ENCODE measurements at places on chromosomes 5 and 9.

- no peak for DNase-seq
These were observed 4.3 kb upstream of the PITX1 start for GRCh38 chr5:135038205-135038812.

DNA sequence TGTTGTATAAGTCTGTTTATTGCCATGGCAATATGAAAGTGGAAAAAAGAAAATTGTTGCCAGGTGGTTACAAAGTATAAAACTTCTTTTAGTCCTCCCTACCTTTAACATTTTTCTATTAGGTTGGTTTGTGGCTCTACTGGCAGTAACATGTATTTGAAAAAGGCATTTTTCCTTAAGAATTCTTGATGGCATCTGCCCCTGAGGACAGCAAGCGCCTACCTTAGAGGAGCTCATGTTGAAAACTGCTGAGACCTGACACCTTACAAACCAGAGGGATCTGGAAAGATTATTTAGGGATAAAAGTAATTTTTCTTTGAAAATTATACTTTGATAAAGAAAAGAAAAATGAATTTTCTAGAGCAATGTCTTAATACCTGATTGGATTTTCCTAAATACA, 208.1 kb downstream of the CAVIN4 start:
- DNase-seq = no peak

GRCh38 chr5:80408484-80409366, 861 bp downstream of the ZFYVE16 start:
- DNase-seq = no peak

DNA sequence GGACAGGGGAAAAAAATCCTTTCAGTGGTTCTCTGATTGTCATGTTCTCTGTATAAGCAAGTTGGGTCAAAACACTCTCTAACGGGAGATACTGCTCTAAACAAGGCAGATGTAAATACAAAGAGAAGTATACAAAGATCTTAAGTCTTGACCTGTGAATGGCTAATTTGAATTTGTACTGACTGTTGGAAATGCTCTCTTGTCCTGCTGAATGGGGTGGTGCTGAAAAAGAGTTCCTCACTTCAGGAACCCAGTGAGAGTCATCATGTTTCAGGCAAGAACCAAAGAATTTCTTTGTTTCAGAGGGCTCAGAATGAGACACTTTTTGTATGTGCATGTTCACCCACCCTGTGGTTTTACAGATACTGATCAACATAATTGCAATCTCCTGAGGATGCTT, 461.0 kb downstream of the NR2F1-AS1 start:
- no peak for DNase-seq

GRCh38 chr5:151413800-151414199, 33.6 kb upstream of the SLC36A1 start:
- no peak for DNase-seq

DNA sequence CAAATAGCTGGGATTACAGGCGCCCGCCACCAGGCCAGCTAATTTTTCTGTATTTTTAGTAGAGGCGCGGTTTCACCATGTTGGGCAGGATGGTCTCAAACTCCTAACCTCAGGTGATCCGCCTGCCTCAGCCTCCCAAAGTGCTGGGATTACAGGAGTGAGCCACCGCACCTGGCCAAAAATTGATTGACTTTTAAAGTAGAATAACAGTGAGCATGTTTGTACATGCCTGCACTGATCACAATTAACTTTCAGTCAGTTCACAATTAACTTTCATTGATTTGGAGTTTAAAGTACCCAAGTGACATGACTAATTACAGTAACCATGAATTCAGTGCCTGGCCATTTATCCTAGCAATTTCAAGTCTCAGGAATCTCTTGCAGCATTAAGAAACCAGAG, 61.3 kb downstream of the ANKH start:
- DNase-seq = no peak

GRCh38 chr5:103755974-103756373, 193.4 kb upstream of the NUDT12 start:
- no peak for DNase-seq

- DNase-seq = no peak
These were observed 307.6 kb downstream of the CTNND2 start for GRCh38 chr5:11596657-11597071.

GRCh38 chr5:98839469-98840383, 66.3 kb downstream of the RGMB start:
- no peak for DNase-seq

DNA sequence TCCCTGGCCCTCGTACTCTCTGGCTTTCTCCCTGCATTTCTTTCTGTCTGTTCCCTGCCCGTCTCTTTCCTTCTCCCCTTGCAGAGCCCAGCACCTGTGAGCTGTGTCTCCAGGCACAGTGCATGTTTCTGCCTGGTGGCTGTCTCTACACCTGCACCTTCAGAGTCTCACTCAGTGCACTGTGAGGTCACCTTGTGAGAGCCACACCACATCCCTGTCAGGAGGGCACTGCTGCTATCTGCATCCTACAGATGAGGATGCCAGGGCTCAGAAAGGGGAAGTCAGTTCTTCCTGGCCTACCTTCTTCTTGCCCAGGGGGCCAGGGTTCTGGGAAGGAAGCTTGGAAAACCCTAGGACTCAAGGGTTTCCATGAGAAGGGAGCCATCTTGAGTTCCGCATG, 69.7 kb upstream of the NEURL1B start:
- no peak for DNase-seq

Data from stimulated activated CD4-positive, alpha-beta T cell treated with anti-CD3 and anti-CD28 coated beads, Interleukin-1b, Interleukin-23, amount 100 ng/mL, for 24 hours (primary cell).